ENCODE measurements at places on chromosomes 2 and 18.

GRCh38 chr18:48767090-48767690, 183.6 kb downstream of the SMAD7 start:
- no peak for DNase-seq

GRCh38 chr2:180063494-180064092, 56.5 kb upstream of the CWC22 start:
- DNase-seq: no peak

GRCh38 chr2:98160554-98160953, 73.6 kb downstream of the VWA3B start:
- no peak for DNase-seq

DNA sequence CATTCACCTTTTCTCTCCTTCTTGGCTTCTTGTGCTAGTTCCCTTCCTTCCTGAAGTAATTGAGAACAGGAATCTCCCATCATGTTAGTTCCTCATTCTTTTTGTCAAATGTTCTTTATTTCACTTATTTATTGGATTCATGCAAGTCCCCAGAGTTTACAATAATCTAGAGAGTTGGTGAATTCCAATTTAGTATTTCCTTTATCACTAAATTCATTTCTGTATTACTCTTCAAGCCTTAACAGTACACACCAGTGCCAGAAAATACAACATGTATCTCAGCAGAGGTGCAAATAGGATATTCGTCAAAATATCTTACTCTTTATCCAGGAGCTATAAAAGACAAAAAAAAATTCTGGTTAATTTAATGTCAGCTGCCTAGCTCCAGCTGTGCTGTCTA, 121.9 kb upstream of the SETBP1 start:
- no peak for DNase-seq

DNA sequence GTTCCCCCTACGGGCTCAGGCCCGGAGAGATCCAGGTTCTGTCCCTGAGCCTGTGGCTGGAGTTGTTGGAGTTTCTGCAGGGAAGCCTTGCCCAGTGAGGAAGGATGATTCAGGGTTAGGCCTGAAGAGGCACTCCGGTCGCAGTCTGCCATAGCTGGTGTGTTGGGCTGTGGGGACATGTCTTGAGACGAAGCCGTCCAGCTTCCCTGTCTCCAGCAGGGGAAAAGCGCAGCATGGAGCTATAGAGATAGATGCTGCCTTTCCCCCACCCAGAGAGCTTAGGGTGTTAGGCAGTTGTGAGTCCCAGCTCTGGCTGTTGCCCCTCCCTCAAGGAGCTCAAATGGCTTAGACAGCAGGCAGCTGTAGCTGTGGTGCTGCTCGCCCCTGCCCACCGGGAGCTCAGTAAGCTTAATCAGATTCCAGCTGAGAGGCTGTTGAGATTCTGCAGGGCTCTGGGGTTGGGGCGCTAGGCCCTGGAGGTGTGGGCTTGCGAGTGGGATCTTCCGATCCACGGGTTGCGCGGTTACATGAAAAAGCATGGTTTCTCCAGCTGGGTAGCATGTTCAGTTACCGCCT, 103.9 kb downstream of the PMAIP1 start:
- DNase-seq: no peak

DNA sequence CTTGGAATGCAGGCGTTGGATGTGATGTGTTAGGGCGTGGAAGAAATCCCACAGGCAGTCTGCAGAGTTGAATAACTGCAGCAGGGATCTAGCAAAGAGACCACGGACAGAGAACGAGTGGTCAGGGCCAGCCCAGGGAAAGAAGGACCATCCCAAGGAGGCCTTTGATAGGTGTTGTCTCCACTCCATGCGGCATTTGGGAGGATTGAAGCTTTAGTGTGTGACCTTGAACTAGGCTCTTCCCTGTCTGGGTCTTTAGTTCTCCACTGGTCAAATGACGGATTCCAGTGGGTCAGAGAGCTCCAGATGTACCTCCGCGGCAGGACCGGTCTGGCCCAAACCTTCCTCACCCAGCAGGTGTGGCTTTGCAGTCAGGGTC, 18.4 kb downstream of the GREB1 start:
- DNase-seq: no peak

DNA sequence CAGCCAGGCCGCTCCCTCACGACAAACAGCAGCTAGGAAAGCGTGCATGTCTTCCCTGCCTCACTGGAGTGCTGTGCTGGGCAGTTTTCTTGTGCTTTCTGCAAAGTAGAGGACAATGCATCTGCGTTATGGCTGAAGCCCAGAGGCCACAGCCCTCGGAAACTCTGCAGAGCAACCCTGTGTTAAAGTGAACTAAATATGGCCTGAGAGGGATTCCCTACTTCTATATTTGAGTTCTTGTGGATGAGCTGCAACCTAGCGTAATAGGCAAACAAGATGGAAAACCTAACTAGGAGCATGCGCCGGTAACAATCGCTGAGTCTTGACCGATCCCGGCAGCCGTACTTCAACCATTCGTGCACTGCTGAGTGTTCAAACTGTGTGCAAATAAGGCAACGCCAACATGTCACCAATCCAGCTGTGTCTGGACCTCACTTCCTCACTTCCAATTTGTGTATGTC, 471.9 kb upstream of the HS6ST1 start:
- DNase-seq: no peak

DNA sequence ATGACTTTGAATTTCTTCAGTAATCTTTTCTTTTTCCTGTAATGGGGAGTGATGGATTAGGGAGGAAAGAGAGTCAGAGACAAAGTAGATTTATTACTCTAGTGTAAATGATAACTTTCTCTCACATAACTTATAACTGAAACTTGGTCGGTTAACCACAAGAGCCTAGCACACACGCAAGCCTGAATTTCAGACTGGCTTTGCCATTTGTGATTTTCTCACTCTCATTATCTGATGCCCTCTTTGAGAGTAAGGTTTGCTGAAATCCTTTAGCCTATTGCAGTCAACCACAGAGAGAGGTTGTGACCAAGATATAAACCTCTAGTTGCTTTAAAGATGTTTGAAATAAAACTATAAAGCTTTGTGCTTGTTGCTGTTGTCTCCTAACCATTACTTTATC, 117.9 kb upstream of the NETO1 start:
- no peak for DNase-seq

- DNase-seq: no peak
Measured at GRCh38 chr2:218953366-218953954, 6.0 kb upstream of the CDK5R2 start.

DNA sequence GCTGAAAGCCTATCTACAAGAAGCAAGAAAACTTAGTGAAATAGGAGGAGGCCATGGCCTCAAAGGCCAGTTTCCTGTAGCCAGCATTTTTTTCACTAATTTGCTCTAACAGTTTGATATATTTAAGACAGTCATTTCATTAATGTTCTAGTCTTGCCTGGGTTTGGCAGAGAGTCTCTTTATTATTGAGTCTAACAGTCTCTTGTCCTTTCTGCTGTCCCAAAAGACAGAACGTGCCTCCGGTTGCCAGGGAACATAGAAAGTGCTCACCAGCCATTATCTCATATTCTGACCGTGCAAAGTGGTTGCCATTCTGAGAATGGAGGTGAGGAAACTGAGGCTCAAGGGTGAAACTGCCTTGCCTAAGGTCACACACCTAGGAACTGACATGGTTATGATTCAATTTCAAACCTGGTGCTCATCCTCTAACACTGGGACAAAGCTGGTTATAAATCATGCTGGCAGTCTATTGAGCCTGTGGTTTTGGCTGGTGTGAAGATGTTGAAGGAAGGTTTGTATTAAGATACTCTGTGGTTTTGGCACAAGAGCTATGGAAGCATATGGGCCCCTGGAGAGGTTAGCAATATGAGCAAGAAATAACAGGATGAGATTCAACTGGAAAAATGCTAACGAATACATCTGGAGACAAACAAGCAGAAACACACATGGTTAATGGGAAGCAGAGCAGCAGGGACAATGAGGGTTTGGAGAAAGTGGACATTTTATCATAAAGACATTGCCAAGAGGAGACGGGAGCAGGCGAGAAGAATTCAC, 903.3 kb upstream of the KLHL29 start:
- peak; percentile 52 for DNase-seq

GRCh38 chr2:199997296-199997695, 41.9 kb downstream of the MAIP1 start:
- DNase-seq: no peak

DNA sequence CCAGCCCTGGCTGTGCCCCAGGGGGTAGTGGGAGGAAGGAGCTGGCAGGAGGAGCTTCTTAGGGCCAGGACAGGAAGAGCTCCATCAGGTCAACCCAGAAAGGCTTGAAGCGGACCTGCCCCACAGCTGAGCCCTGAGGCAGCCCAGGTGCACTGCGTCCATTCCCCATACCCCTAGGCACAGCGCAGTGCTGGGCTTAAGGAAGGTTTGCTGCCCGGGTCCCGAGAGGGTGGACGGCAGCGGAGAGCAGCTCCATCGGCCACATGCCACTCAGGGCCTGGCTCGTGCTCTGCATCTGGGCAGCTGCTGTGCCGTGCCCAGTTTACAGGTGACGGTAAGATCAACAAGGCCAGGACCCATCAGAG, 26.4 kb downstream of the DNMT3A start:
- no peak for DNase-seq

GRCh38 chr2:60556576-60557485, 3.4 kb upstream of the BCL11A start:
- DNase-seq: no peak

- DNase-seq: no peak
Measured at GRCh38 chr2:96404446-96405373, 69.1 kb downstream of the NCAPH start.

- no peak for DNase-seq
Measured at GRCh38 chr2:37623406-37623805, 48.0 kb downstream of the CDC42EP3 start.

GRCh38 chr2:241803387-241804325, 5.3 kb upstream of the NEU4 start:
- no peak for DNase-seq

DNA sequence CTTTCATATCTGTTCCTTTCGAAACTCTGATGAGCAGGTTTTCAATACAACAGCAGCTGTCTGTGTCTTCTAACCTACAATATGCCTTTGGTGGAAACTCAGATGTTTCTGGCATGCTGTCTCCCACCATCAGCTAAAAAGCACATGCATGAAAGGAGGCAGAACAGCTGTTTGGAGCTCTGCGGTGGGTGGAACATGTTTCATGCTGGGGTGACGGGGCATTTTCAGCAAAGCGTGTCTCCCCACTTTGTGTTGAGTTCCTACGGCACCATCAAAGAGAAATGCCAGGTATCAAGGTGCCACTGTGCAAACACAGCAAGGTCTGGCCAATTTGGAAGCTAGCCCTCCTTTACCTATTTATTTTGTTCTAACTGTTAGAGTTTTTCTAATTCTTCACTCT, 290.1 kb downstream of the CLIP4 start:
- no peak for DNase-seq

DNA sequence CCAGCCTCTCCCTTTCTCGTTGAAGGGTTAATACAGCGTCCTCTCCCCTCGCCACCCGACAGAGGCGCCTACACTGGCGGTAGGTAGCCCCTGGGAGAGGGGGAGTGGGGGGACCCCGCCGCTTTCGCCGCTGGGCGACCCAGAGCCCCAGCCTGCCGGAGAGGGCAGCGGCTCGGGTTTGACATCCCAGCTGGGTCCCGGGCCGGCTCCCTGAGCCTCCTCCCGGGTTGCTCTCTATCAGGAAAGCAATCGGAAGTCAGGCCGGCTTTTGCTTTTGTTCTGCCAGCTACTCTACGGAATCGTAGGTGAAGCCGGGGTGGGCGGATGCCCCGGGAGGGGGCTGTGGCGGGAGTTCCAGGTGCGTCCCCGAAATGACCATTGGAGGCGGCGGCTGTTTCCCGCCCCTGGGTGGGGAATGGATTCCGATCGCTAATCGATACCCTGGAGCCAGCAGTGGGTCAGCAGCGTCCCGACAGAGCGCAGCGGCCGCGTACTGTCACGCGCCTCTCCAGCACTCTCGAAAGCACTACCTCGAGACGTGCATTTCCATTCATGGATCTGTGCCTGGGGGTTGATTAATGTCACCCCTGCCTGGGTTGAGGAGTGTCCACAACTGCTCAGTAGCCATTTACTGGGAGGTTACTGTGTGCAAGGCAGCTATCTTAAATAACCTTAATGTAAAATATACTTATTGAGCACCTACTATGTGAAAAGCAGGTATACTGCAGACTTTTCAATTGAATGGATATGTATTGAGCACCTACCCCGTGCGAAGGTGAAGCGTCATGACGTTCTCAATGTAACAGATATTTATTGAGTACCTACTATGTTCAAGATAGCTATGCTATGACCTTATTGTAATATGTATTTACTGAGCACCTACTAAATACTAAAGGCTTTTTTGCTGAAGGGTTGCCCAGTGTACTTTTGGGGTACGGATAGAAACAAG, 1.1 kb downstream of the MAPK4 start:
- DNase-seq: no peak

DNA sequence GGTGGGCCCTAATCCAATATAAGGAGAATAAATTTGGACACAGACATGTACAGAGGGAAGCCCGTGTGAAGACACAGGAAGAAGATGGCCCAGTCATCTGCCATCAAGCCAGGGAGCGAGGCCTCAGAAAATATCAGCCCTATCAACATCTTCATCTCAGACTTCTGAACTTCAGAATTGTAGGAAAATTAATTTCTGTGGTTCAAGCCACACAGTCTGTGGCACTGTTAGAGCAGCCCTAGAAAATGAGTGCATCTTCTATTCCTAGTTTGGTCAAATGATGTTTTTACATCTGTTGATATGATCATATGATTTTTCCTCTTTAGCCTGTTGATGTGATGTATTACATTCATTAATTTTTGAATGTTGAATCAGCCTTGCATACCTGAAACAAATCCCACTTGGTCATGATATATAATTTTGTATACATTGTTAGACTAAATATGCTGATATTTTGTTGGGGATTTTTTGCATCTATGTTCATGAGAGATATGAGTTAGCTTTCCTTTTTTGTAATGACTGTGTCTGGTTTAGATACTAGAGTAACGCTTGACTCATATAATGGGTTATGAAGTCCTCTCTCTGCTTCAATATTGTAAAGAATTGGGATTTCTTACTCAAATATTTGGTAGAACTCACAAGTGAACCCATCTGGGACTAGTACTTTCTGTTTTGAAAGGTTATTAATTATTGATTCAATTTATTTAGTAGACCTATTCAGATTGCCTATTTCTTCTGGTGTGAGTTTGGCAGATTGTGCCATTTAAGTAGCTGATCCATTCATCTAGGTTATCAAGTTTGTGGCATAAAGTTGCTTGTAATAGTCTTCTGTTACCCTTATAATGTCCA, 451.4 kb downstream of the EIPR1 start:
- DNase-seq: no peak

GRCh38 chr2:184072470-184072869, 525.9 kb upstream of the ZNF804A start:
- no peak for DNase-seq

DNA sequence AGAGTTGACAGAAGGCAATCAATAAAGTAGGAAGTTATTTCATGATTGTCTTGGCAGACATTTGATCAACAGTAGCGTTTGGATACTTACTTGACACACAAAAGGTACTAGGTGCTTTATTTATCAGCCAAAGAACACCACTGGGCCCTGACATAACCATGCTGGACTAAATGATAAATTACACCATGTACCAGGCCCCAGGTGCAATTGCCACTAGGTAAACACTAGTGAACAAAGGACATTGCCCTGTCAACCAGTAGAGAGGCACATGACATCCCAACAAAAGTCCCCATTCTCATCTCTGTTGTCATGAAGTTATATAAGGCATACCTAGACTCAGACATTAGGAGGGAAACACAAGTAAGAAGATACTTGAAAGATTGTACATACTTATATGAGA, 747.2 kb downstream of the SATB2 start:
- DNase-seq: no peak
